ENCODE measurements at places on chromosomes 4 and X.

DNA sequence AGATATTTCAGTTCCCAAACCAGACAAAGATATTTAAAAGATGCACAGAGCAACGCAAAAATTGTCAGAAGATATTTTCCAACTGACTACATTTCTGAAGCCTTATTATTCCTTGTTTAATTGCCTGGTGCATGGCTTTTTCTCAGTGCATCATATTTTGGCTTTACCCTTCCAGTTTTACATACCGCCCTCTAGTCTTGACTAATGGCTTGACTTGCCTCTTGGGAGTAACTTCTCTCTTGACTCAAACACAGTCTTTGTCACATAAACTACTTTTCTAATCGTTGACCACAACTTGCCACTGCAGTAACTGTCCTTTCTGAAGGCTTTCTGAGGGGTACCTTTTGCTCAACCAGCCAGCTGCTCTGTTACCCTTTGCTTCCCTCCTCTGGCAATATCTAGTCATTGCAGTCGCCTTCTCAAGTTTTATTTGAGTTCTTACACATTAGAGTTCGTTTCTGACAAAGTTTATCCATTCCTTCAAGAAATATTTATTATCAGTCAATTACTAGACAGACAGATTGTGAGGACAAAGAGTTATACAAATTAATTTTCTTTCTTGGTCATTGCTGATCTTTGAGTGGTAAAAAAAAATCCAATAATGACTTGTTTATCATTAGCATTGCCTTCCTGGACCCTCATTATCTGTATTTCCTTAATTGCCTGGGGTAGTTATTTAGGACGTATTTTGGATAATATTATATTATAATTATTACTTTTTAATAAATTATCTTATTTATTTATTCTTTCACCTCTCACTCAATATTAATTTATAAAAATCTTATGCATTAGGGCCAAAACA is 506.9 kb upstream of the PCDH10 start:
- DNase-seq = peak; percentile 1

DNA sequence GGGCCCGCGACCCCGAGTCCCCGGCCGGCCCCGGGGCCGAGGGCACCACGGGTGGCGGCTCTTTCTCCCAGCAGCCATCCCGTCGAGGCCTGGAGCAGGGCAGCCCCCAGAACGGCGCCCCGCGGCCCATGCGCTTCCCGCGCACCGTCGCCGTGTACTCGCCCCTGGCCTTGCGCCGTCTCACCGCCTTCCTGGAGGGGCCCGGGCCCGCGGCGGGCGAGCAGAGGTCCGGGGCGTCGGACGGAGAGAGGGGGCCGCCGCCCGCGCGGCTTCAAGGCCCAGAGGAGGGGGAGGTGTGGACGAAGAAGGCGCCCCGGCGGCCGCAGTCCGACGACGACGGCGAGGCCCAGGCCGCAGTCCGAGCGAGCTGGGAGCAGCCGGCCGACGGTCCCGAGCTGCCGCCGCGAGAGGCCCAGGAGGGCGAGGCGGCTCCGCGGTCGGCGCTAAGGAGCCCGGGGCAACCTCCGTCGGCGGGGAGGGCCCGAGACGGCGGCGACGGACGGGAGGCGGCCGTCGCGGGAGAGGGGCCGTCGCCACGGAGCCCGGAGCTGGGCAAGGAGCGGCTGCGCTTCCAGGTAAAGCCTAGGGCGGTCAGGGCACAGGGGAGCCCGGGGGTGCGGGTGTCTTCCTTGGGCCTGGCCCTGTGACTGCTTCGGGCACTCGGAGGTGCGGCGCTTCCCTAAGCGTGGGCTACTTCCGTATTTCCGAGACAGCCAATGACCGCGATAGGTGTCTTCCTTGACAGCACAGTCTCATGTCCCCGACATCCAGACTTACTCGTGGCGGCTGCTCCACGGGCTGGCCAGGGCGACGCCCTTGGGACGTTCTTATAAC is 845 bp downstream of the ZAR1 start:
- no peak for DNase-seq

GRCh38 chr4:54386042-54386669 is 157.1 kb downstream of the PDGFRA start:
- no peak for DNase-seq

DNA sequence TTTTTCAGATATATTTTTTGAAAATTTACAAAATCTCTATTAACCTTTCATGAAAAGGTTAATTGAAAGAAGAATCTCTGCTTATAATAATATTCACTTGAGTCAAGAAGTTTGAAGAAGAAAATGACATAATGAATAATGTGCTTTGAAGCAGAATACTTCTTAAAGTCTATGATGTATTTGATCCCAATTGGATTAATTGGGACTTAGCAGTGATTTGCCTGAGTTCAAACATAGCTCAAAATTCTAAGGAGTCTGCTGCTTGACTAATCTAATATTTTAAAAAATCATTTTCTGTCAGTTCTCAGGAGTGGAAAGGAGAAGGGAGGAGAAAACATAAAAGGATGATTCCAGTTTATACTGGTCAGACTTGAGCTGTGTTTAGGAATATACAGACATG is 1150.4 kb upstream of the INTU start:
- DNase-seq = no peak

DNA sequence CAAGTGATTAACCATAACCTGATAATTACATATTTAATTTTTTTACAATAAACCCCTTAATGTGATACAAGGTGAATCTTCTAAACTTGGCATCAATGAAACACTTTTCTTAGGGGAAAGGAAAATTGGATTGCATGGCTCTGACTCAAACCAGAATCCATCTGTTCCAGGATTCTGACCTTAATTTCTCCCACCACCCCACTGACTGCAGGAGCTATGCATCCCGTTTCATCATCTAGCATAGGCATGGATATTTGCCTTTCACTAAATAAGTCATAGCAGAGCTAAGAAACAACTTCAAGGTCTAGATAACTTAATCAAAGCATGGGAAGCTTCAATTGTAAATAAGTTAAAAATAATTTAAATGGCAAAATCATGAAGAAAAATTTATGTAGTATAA is 156.3 kb downstream of the BTC start:
- no peak for DNase-seq

- DNase-seq = no peak
These were observed 48.3 kb downstream of the ANAPC4 start for GRCh38 chr4:25425361-25425760.

DNA sequence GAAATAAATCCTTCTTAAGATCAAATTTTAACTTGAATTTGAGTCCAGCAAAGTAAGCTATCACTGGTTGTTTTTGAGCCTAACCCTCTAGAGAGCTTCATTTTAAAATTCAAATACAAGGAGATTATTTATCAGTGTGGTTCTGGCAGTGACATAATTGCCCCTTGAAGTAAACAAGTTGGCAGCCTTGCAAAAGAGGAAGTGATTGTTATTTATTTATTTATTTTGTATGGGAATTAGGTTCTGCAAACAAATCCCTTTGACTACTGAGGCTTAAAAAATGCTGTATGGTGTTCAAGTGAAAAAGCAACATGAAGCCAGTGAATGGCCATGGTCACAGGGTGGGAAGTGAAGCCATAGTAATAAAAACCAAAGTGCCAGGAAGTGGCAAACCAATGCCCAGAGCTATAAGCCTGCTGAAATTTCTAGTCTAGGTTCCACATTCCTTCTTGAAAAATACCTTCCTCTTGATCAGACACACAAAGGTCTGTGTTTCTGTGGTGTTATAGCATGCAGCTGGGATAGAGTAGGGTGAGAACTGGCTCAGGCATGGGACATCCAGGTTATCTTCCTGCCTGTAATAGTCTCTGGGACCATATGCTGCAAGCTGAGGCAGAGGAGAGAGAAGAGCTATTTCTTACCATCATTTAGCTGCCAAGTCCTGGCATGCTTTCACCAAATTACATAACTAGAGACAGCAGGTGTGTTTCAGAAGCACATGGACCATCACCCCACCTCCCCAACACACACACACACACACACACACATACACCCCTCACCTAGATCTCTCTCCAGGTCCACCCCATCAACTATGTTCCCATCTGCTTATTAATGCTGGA is 47.1 kb upstream of the TSPAN7 start:
- no peak for DNase-seq

DNA sequence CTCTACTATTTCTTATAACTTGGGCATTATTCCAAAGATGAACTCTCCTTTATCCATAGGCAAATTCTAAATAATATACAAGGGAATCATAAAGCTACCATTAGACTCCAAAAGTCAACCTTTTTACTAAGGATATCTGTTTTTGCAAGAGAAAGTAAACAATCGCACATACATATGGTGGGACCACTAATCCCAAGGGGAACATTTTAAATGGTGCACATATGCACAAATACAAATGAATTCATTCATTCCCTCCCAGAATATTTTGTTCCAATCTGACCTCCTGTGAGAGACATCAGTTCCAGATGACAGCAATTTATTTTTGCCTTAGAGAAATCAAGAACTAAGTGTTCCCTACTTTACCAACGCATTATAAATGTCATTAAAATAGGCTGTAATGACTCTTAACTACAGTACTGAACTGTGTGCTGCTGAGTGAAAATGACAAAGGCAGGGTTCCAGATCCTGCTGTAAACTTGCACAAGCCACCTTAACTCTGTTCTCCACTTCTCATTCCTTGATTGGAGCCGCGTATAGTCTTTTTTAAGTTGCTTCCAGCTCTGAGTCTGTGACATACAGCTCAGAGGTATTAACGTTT is 2.0 kb downstream of the DHX15 start:
- DNase-seq = no peak

- no peak for DNase-seq
These were observed 18.9 kb upstream of the HERC3 start for GRCh38 chr4:88573276-88573980.

GRCh38 chr4:1759818-1760223 is 33.3 kb upstream of the FGFR3 start:
- no peak for DNase-seq

DNA sequence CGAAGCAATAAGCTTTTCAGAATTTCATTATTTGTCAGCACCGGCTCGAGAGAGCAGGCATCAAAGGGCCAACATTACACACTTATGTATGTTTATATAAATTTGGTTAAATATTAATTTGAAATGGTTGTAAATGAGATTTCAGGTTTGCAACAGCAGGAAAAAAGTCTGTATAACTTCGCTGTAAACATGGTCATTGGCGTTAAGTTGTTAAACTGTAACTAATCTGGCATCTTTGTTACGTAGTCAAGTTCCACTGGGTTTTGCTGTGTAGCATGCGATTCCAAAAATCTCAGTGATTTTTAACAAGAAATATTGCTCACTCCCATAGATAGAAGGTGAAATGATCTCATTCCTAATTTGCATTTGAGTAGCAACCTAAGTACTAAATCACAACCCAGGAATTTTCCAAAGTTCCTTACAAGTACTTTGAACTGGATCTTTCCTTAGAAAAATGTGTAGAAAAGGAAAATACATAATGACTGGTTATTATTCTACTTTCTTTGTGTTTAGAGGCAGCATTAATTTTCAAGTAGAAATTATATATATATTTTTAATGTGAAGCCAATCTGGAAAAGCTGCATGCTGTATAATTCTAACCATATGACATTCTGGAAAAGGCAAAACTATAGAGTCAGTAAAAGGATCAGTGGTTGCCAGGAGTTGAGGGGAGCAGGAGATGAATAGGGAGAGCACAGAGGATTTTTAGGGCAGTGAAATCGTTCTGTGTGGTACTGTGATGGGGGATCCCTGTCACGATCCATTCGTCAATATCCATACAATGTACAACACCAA is 222.1 kb downstream of the CBR4 start:
- DNase-seq = peak; percentile 58

DNA sequence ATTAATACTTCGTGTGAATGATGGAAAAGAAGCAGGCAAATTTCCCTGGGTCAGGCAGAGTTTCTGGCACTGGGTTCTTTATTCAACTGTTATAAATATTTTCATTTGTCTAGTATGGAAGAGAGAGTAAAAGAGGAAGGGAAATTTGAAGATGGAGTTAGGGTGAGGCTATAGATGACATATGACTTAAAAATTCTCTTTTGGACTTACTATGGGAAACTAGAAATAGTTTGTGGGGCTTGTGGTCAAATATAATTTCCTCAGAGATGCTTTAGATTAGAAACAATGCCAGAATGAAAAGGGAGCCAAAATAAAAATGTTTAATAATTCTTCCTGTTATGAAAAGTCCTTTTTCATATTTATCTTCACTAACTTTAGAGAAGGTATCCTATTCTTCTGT is 103.2 kb downstream of the GC start:
- DNase-seq = peak; percentile 3

- DNase-seq = peak; percentile 40
These were observed 1.1 kb upstream of the DUSP21 start for GRCh38 chrX:44842550-44843317.

GRCh38 chr4:39763714-39764572 is 66.0 kb downstream of the UBE2K start:
- no peak for DNase-seq

DNA sequence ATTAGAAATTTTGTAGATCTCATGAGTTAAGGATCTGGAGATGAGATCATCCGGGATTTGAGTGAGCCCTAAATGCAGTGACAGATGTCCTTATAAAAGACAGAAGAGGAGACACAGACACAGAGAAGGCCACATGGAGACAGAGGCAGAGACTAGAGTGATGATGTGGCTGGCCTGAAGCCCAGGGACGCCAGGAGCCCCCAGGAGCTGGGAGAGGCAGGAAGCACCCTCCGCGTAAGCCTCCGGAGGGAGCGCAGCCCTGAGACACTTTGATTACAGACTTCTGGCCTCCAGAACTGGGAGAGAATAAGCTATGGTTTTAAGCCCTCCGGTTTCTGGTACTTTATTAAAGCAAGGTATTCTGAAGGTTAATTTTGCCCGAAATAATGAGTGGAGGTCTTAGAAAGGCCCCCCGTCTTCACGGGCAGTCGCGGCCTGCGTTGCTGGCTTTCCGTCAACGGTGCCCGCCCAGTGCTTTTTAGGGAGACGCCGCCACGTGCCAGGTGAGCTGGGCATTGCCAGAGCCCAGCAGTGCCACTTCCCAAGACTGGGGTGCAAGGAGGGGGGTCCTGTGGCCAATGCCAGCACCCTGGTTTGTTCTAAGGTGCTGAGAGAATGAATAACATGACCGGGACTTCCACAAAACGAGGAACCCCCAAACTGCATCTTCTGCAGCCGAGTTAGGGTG is 8.1 kb downstream of the DHRSX start:
- DNase-seq = no peak

GRCh38 chrX:70664726-70665125 is 220.1 kb downstream of the DLG3 start:
- DNase-seq = peak; percentile 39

DNA sequence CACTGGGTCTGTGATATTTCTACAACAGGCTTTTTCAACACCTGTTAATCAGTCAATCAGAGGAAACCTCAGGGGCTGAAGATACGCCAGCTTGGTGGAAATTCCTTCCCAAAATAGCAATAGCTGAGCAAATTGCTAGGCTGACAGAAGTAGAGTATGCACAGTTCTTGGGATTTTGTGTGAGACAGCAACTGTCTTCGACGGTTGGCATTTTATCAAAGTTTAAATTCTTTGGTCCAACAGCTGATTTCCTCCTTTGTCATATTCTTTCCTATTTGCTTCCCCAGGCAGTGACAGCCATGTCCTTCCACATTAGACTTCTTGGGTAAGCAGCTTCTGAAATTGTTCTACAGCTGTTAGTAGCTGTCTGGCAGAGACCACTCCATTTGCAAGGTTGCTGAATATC is 8.0 kb upstream of the PALLD start:
- no peak for DNase-seq

GRCh38 chr4:188779581-188779980 is 640.3 kb downstream of the TRIML1 start:
- DNase-seq = peak; percentile 32

Measured in M059J (cell line).